ENCODE measurements at places on chromosomes 16 and 17.

GRCh38 chr16:80518436-80518835 is 22.4 kb upstream of the DYNLRB2 start:
- no peak for DNase-seq

- DNase-seq, result no peak
These were observed 5.1 kb downstream of the LDHD start for GRCh38 chr16:75111514-75111940.

GRCh38 chr17:9922012-9922848 is 17.2 kb upstream of the RCVRN start:
- no peak for DNase-seq

DNA sequence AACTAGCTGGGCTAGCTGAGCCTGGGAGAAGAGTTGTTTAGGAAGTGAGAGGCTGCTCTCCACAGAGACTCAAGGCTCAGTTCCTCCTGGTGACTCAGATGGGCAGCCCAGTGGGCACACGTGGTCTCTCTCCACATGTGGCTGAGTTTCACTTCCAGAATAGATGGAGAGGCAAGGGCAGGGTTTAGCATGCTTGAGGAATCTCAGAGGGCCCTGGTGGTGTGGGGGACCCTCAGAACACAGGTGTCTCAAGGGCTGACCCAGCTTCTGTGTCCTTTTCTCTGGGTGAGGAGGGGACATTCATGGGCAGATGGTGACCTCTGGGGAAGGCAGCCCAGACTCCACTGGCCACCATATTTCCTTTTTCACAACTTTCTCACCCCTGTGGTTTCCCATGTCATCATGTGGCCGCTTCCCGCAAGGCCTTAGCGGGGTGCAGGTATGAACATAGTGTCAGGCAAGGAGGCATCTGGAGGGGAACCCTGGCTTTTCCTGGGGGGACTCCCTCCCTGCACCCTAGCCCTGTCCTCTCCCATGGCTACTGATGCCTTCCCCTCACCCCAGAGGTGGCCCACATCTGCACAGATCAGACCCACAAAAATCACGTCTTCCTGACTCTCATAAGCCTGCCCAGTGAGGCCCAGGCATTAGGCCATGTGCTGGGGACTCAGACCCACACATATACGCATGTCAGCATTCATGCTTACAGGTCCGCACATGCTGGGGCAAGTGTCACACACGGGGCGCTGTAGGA is 3.3 kb downstream of the GRN start:
- no peak for DNase-seq

DNA sequence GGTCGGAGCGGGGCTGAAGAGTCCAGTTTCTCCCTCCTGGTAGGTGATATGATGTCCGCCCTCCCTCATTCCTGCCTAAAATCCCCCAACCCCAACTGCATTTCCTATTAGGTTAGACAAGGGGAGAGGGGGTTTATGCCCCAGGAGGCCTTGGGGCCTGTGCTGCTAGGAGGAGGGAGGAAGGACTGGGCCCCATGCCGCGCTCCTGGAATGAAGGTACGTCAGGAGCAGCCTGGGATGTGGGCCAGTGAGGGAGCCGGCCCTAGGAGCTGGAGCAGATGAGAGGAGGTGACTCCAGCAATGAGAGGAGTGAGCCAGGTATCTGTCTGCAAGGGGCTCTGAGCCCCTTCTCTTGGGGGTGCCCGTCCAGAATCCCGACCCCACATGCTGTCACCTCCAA is 46.9 kb upstream of the CDC42EP4 start:
- DNase-seq, result no peak

- no peak for DNase-seq
These were observed 238.9 kb downstream of the CDH8 start for GRCh38 chr16:61797296-61797795.

- DNase-seq, result no peak
These were observed 8.7 kb upstream of the CPD start for GRCh38 chr17:30369995-30370394.

GRCh38 chr17:82304826-82305726 is 12.3 kb downstream of the CD7 start:
- DNase-seq, result no peak
